ENCODE measurements at places on chromosomes 5 and 9.
A peak's percentile ranks its signal among the peaks of the same experiment; 100 is the strongest.

GRCh38 chr9:110802416-110803035 lies 133.9 kb downstream of the MUSK start:
- DNase-seq: no peak

DNA sequence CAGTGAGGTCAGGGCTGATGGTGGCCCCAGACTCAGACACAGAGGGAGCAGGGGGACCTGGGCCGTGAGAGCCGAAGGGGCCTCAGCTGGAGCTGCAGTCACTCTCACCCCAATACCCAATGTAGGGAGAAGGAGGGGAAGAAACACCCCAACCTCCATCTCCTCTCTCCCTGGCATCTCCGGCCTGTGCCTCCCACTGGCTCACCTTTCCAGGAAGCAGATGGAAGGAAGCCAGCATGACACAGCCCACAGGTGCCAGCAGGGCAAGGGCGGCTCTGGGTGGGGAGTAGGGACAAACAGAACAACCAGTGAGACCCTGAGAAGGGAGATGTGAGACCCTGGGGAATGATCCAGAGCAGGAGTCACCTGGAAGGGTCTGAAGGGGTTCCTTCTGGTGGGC lies 3.0 kb upstream of the CRB2 start:
- no peak for DNase-seq

DNA sequence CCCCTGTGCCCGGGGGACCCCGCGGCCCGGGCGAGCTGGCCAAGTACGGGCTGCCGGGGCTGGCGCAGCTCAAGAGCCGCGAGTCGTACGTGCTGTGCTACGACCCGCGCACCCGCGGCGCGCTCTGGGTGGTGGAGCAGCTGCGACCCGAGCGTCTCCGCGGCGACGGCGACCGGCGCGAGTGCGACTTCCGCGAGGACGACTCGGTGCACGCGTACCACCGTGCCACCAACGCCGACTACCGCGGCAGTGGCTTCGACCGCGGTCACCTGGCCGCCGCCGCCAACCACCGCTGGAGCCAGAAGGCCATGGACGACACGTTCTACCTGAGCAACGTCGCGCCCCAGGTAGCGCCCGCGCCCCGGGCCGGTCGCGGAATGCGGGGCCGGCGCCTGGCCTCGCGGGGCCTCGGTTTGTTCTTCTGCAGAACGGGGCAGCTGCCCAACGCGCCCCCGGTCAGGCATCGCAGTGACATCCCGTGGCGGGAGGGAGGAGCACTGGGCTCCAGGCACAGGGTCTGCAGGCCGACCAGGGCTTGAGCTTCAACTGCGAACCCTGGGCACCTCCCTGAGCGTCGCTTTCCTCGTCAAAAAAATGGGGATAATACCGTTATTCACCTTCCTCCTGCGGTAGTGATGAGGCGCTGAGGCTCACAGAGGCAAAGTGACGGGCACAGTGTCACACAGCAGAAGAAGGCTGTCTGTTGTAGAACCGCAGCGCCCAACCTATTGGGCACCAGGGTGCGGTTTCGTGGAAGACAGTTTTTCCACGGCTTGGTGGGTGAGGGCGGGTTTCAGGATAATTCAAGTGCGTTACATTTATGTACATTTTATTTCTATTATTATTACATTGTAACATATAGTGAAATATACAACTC lies 777 bp downstream of the ENDOG start:
- peak; percentile 69 for DNase-seq

DNA sequence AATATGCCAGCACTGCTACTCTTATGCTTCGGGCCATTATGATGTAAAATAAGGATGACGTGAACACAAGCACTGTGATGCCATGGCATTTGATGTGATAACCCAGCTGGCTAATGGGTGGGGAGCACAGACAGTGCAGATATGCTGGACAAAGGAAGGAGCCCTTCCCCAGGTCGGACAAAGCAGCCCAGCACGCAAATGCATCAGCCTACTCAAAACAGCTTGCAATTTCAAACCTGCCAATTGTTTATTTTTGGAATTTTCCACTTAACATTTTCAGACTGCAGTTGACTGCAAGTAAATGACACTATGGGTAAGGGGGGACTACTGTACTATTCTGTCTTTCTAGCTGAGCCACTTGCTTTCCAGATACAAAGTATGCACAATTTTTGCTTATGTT lies 181.3 kb downstream of the DCP2 start:
- no peak for DNase-seq

Data from stimulated activated effector memory CD8-positive, alpha-beta T cell treated with anti-CD3 and anti-CD28 coated beads, Interleukin-12 subunit alpha, Interleukin-12 subunit beta, amount 100 ng/mL, for 72 hours (primary cell).